ENCODE measurements at places on chromosomes 1 and 21. TPM values are rescaled to one million over a fixed set of nuclear protein-coding genes. Genes with fewer than 3 reads are reported as not detected.

DNA sequence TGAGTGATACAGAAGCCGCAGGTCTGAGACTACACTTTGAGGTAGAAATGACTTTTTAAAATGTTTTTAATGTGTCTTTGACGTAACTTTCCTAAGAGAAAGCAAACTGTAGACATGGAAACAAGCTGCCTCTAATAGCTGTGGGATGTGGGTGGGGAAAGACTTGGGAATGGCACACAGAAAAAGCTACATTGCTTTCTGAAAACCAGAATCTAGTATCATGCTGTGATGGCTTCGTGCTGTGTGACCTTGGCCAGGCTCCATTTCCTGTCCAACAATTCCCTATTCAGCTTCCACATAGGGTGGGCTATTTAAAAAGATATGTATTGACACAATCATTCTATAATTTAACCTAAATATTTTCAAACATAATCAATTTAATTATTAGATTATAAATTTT, 909.1 kb downstream of the NCAM2 start:
- no peak for DNase-seq

DNA sequence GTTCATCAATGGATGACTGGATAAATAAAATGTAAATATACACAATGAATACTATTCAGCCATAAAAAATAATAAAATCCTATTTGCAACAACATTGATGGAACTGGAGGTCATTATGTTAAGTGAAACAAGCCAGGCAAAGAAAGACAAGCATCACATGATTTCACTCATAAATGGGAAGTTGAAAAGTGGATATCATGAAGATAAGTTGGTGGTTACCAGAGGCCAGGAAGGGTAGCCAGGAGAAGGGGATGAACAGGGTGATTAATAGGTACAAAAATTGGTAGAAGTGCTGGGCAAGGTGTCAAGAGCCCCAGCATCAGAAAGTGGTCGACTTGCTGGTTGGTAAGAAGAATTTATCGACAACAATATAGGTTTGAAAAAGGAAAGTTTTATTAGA, 1.3 kb upstream of the PARK7 start:
- no peak for DNase-seq

DNA sequence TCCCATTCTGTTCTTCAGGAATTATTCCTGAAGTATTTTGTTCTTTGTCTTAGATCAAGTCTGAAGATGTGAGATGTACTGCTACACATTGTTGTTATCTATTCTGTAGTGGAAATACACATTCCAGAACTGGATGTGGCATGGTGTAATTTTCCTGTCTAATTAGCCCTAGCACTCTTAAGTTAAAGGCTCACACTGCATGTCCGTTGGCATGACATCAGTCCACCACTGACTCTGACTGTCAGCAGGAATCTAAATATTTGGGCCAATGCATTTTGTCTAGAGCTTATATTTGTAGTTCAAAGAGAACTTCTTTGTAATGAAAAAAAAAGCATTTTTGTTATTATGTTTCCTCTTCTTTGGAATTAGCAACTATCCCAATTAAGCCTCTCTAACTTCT, 201.0 kb downstream of the S1PR1 start:
- DNase-seq = no peak

DNA sequence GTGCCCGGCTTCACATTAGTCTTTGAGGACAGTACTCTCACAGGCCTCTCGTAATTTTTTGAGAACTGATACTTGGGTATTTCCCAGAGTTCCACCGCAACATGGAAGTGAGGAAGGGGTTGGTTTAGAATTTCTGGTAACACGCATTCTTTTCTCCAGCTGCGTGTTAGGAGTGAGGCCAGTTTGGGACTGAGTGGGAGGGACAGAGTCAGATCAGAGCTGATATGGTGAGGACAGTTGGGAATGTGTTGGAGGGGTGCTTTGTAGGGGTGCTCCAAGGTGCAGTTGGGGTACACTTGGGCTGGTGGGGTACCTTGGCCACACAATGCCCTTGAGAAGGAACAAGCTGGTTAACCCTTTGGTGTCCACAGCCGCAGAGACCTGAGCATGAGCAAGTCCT, 6.7 kb downstream of the FBXO6 start:
- no peak for DNase-seq

- DNase-seq = no peak
Observed at GRCh38 chr1:58907398-58907797, 123.6 kb upstream of the JUN start.

- DNase-seq = no peak
Observed at GRCh38 chr1:162294015-162294414, 82.6 kb downstream of the SPATA46 start.

- DNase-seq = peak; percentile 72
Observed at GRCh38 chr1:207499573-207499972, 3.6 kb downstream of the CR1 start.

GRCh38 chr1:171652234-171652822, at the start of gene MYOC:
Gene MYOC, minus strand, starts transcription at chr1:171652688. Its CDS starts 77 bp downstream, at chr1:171652611.
- no peak for DNase-seq

- peak; percentile 63 for DNase-seq
Observed at GRCh38 chr1:39178541-39179431, 25.7 kb upstream of the MACF1 start.

DNA sequence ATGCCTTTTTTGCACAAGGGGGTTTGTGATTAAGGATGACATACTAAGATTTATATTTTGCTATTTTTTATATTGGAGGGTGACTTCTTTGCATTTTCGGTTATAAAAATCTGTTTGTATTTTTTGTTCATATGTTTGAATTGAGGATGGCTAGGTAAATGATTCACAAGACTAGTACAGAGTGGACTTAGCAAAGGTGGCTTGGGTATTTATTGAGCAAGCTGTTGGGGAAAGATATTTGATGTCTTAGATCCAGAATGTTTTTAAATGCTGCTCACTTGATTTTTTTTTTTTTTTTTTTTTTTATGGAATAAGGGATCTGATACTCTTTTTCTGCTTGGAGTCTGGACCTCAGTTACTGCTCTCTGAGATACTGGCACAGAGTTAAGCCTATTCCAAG, 100.6 kb downstream of the DNM3 start:
- DNase-seq = no peak

DNA sequence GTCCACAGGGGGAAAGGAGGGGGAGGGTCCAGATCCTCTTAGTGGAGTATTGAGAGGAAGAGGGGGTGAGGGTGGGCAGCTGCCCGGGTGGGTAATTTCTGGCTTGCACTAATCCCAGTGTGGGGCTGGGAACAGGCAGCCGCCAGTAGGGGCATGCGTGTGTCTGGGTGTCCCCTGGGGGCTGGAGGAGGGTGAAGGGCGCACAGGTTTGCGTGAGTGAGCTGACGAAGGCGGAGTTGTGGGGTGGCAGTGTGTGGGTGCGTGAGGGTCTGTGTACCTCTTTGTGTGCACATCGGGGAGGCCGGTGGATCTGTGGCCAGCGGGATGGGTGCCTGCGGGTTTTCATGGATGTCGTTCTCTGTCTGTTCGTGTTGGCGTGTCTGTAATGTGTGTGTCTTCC, 97.3 kb downstream of the PAX7 start:
- no peak for DNase-seq

- no peak for DNase-seq
Observed at GRCh38 chr1:16018749-16019643, 1.2 kb upstream of the HSPB7 start.

RBM11 gene
- total RNA-seq = 0.32 TPM

MTARC2 gene
- total RNA-seq = 4.2 TPM

KRTAP19-3 gene
- total RNA-seq = not detected

DPYD gene
- 22.5 TPM for total RNA-seq

OTUD7B gene
- total RNA-seq = 15.1 TPM

CSMD2 gene
- total RNA-seq = 3.0 TPM

IPO9 gene
- 28.3 TPM for total RNA-seq

NID1 gene
- total RNA-seq = 211 TPM
